BJ (cell line): ENCODE measurements at places on chromosomes 7 and 10.
A peak's percentile ranks its signal among the peaks of the same experiment; 100 is the strongest.

DNA sequence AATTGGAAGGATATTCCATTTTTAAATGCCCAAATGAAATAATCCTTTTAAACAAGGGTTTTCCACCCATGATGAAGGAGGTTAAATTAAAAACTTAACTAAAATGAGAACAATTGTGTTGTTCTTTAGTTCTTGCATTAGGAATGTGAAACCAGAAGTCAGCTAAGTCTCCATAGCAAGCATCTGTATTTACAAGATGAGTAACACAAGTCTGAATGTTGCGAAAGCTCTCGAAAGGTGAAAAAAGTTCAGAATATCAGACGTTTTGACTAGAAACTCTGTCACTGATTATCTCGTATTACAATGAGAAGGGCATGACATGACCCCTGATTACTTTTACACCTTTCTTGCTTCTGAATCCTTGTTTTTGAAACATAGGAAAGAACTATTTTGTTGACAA is 149.6 kb downstream of the BICC1 start:
- DNase-seq = no peak

GRCh38 chr10:78071140-78071856 is 37.6 kb downstream of the RPS24 start:
- no peak for DNase-seq

- no peak for DNase-seq
These were observed 1.7 kb upstream of the POU6F2 start for GRCh38 chr7:38975944-38976392.

DNA sequence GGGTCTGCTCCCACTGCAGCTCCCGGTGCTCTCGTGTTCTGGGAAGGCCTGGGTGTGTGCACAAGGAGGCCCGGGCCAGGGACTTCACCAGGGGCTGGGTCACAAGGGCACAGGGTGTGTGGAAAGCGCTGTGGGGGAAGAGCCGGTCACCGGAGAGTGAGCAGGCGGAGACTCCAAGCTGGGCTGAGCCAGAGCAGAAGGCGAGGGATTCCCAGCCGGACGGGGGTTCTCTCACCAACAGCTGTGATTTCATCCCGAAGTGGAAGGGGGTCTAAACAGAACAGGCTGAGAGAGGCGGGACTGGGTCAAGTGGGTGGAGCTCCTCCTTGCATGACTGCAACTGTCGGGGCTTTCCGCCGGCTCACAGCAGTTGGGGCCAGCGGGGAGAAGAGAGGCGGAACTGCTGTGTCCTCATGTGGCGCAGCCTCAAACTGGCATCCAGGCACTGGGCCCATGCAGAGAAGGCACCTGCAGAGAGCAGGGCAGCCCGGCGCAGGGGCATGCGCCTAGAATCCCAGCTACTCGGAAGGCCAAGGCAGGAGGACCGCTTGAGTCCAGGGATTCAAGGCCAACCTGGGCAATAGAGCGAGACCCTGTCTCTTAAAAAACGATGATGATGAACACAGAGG is 7.6 kb upstream of the ORAI2 start:
- no peak for DNase-seq

- no peak for DNase-seq
These were observed 50.8 kb downstream of the ATAD1 start for GRCh38 chr10:87767253-87767652.

DNA sequence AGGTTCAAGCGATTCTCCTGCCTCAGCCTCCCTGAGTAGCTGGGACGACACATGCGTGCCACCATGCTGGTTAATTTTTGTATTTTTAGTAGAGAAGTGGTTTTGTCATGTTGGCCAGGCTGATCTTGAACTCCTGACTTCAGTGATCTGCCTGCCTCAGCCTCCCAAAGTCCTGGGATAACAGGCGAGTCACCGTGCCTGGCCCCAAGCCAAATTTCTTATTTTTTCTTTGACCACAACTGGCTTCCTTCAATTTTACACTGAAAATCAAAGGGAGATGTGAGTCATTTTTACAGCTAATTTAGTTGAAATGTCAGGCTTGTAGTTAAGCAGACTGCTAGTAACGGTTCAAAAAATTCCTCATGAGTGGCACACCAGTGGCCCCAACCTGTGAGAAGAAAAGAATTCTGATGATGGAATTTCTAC is 7.8 kb downstream of the RNF216 start:
- peak; percentile 72 for DNase-seq

GRCh38 chr7:41592794-41593193 is 110.1 kb downstream of the INHBA start:
- no peak for DNase-seq

DNA sequence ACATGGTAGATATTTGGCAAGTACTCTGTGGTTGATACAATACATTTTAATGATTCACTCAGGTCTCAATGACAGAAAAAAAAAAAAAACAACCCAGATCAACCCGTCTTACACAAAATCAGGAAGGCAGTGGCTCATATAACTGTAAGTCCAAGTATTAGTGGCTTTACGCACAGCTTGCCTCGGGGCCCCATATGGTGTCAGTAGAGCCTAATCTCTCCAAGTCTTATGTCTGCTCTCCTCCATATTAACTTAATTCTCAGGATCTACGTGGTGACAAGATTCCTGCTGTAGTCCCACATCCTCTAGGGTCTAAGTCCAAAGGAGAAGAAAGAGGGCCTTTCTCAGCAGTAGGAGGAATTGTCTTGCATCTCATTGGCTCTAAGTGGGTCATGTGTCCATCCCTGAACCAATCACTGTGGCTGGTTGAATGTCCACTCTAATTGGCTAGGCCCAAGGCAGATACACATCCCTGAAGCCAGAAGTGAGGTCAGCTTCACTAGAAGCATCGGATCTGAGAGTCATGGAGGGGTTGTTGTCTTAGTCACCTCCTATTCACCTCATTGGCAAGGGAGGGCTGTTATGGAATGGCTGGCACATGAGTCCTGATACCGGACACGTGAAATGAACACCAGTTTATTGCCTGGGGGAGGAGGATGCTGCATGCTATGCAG is 20.5 kb upstream of the PLPP4 start:
- no peak for DNase-seq

DNA sequence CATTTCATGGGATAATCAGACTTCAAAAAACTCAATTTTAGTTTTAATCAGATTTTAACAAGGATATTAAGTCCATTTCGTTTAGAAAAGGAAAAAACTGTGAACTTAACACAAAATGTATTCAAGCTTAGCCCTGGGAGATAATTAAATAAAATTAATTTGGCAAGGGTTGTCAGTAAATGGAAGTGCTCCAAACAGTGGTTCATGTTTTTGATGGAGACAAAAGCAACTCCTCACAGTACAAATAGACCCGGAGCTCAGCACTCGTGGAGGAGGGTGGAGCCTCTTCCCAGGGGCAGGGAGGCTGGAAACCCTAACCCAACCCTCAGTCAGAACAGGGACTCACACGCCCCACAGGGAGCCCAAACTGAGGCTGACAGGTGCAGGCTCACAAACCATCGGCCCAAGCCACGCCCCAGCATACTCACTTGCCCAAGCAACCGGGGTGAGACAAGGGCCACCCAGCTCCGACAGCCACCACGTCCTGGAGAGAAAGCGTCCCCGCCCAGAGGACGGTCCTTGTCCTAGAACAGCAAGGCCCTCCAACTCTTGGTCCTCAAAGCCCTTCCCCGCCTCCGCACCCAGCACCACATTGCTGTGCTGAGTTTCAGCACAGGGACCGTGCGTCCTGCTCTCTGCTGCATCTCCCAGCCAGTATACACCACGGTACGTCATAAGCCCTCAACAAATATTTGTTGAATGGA is 39.8 kb downstream of the MAD1L1 start:
- no peak for DNase-seq

GRCh38 chr7:157442456-157442855 is 105.7 kb downstream of the DNAJB6 start:
- DNase-seq = no peak

GRCh38 chr10:101974091-101974971 is 81.6 kb downstream of the ARMH3 start:
- DNase-seq = no peak

DNA sequence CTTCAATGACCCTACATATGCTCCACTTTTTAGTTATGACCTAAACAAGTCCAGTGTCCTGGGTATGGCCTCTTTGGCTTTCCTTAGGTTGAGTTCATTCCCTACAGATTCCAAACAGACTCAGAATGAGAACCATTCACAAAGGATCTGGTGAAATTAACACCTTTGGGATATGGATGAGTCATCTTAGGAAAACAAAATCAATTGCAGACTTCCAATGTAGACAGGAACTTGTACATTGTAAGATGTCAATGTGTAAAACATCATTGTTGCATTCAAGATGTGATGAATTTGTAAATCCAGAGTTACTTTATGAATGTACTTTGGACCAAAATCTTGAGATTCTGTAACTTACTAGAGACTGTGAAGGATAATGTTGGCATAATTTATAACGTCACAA is 43.4 kb upstream of the HECTD2 start:
- no peak for DNase-seq

- DNase-seq = no peak
These were observed 98.8 kb downstream of the ZMIZ1 start for GRCh38 chr10:79167537-79167936.

- no peak for DNase-seq
These were observed 20.2 kb downstream of the DDC start for GRCh38 chr7:50544992-50545391.

DNA sequence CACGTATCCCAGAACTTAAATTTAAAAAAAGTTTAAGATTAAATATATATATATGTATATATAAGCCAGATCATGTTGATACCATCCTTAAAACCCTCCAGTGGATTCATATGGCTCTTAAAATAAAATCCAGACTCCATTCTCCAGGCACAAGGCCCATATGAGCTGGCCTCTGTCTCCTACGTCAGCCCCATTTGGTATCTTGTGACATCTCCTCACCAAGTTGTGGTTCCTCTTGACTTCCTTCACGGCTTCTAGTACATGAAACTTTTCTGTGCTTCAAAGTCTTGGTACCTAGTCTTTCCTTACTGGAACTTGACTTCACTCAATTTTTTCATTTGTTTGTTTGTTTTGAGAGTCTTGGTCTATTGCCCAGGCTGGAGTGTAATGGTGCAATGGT is 61.3 kb downstream of the PRLHR start:
- no peak for DNase-seq

DNA sequence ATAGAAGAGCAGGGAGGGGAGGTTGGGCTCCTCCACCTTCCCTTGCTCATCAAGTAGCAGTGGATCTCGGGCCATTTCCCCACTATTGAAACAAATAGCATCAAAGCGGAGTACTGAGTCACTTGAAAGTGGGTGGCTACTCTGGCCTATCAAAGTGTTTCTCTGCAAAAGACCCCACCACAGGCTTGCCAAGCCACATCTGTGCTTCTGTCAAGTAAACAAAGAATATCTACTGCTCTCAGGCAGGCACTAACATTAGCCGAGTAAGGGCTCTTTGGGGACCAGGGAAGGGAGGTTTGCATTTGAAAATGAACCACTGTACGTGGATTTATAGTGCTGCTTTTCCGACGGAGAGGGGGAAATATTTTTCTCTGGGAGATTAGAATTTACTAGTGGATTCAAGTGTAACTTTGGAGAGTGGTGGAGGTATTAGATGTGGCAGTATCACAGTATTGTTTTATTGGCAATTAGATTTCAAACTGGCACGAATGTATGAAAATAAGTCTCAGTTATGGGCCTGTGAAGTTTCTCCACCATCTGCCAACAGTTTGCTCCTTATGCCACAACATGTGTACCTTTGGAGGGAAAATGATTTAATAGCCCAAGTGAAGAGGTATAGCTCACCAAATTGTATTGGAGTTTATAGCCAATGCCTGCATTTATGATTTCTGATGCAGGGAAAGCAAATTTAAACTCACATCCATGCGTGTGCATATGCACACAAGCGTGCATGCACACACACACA is 97.5 kb downstream of the RPS24 start:
- DNase-seq = no peak

DNA sequence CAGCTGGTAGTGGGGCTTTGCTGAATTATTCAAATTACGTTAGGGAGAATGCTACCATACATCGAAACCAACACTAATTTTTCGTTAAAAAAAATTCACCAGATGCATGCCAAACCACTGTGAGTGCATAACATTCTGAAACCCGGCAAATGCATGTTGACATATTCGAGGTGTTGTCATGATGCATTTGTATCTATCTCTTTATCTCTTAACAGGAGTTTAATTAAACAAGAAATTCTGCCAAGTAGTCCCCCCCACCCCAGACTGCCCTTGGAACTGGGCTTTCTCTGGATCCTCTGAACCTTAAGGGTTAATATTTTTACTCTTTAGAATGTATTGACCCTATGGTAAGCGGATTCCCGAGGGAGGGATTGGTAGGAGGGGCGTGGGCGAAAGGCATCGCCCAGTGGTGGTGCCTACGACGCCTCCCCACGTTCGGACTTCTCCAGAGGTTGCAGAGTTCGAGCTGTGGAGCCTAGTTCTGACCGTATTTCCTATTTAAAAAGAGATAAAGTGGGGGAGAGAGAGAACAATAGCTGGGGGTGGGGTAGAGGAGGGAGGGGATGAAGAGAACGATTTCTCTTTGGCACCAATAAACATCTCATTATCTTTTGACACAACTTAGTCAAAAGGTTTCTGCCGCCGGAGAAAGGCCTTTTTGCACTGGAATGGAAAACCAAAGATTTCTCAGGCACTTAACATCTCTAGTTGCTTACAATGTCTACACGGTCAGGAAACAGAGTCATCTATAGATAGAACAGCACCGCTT is 7.2 kb downstream of the DLX6 start:
- DNase-seq = no peak

GRCh38 chr10:9189448-9189847 is 1135.0 kb downstream of the GATA3 start:
- no peak for DNase-seq

DNA sequence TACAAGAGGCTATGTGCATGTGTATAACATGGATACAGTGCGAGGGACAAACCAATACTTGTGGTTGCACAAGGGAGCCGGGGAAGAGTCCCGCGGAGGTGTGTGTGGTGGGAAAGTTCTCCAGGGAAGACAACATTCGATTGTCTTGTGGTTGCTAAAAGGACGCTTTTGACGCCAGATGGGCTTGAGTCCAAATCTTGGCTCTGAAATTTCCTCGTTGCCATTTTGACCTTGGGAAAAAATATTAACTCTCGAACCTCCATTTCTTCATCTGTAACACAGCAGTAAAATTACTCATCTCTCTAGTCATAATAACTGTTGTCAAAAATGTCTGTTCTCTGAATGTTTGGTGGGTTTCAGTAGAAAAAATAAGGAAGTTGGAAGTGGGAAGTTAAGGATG is 16.5 kb downstream of the PLXDC2 start:
- DNase-seq = no peak

DNA sequence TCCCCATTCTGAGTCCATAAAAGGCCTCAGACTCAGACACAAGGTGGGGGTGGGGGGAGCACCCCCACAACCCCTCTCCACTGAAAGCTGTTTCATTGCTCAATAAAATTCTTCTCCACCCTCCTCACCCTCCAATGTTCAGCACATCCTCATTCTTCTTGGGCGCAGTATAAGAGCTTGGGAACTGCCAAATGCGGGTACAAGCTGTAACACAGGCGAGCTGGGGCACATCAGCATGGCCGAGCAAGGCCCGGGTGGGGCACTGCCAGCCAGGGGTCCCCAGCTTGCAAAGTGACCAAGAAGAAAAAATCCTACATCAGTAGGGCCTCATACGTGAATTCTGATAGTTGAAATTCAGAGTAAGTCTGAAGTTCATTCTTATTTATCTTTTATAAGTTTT is 50.1 kb downstream of the CACUL1 start:
- no peak for DNase-seq

- peak; percentile 38 for DNase-seq
These were observed 81.0 kb downstream of the KIAA1549 start for GRCh38 chr7:138900035-138900828.

GRCh38 chr10:63554657-63555056 is 33.5 kb downstream of the REEP3 start:
- DNase-seq = peak; percentile 69

- DNase-seq = peak; percentile 63
These were observed 147.3 kb downstream of the CELF2 start for GRCh38 chr10:11164803-11165590.

- DNase-seq = no peak
These were observed 484.5 kb upstream of the ZMIZ1 start for GRCh38 chr10:78584266-78584665.
